AG10803 (cell line): ENCODE measurements at places on chromosomes 2 and 18.

DNA sequence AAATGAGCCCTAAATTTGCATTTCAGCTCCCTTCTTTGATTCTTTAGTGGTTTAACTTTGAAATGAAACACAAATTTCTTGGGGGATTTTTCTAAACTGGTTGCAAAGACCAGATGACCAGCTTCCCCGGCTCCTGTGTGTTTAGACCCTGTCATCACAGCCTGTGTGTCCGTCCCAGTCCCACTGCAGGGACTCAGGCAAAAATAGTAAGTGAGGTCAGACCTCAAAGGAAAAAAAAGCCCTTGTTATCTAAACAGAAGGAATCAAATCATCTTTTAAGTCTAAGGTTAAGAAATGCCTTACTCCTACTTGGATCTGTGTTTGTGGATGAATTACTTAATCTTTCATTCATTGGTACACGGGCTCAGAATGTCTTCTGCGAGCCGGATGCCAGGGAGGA lies 423.7 kb downstream of the LPIN1 start:
- peak; percentile 32 for DNase-seq

- DNase-seq = no peak
These were observed 123.4 kb upstream of the PDE1A start for GRCh38 chr2:182550234-182550633.

DNA sequence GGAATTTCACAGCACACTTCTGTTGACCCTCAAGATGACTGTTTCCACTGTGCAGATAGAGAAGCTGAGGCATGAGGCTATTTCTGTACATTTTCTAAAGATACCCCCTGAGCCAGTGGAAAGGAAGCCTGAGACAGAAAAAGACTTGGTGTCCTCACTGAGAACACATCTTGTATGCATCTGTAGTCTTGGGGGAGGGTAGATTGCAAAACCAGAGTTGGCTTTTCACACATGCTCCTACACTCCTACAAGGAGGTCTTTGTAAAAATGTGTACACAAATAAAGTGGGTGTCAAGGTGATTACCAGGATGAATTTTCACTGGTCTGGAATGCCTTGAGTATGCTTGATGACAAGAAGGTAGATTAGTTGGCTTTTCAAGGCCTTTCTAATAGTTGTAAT lies 98.0 kb downstream of the KCTD18 start:
- peak; percentile 81 for DNase-seq

DNA sequence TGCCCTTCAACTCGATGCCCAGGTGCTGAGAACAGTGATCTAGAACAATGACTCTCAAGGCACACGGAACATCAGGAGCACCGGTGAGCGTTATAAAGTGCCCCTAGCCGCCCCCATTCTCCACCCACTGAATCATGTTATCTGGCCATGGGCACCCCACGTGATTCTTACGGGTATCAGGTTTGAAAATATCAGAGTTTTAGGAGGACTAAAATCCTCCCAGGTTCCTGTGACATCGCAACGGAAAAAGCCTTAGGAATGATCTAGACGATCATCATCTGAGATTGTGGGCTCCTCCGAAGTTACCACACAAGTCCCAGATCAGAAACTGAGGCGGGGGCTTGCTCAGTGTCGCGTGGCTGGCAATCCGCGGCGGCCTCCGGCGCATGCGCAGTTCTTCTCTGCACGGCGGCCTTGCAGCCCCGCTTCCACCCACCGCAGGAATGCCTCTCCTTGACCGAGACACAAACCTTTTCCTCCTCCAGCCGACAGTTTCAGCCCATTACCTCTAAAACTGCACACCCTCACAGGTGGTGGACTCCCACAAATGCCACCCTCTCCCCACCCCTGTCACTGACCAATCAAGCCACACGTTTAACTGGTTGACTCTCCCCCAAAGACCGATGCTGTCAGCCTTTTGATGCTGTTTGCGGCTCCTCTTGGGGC lies 5.8 kb upstream of the MRPL33 start:
- peak; percentile 25 for DNase-seq

DNA sequence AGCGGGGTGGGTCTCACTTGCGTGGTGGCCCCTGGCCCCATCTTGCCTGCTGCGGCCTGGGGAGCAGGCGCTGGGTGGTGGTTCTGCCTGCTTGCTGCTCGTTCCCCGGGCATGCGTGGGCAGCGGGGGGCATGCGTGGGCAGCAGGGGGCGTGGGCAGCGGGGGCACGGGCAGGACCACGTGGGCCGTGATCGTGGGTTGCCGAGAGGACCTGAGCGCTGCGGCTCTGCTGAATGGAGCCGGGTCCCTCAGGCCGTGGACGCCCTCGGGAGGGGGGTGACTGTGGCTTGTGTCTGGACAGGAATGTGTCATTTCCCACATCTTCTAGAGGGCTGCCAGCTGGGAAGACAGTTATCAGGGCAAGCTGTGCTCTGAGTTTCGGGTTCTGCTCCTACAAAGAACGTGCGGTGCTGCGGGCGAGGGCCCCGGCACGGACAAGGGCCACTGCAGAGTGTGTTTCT lies 8.3 kb upstream of the GAL3ST2 start:
- no peak for DNase-seq

- DNase-seq = no peak
These were observed 94.2 kb upstream of the CBLN2 start for GRCh38 chr18:72638376-72638775.
